ENCODE measurements at places on chromosomes 3 and 15.

- DNase-seq: no peak
These were observed 43.0 kb upstream of the FGF7 start for GRCh38 chr15:49379996-49380395.

GRCh38 chr3:195250473-195251251 is 20.3 kb downstream of the XXYLT1 start:
- no peak for DNase-seq

DNA sequence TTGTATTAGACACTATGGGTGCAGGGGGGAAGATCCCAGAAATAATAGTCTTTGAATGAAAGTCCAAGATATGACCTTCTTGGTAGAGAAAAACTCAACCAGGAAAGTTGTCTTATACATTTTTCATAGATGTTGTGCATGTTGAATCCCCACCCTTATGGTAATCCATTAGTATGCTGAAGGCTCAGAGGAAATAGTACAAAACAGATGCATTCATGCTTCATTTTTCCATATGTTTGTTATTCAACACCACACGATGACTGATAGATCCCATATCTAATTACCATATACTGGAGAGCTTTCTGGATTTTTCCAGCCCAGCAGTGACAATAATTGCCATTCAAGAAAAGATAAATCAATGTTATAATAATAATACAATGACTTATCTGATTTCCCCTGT is 487.4 kb downstream of the FGF12 start:
- DNase-seq: no peak

DNA sequence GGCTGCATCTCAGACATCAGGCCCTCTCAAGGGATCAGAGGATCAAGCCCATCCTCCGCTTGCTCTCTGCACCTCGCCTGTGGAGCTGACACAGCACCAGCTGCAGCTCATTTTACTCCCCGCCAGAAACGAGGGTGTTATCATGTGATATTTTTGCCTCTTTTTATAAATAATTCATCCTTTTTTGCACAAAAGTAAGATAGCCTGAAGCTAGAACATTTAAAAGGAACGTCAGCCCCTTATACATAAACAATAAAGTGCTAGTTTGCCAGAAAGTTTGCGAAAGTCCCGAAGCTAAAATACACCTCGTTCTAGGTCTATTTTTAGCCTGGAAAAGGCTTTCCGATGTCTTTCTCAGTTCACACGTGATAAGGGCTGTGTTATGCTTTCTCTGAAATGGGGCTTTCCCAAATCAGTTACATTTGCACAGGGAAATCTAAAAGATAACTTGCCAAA is 9.6 kb upstream of the FAM174B start:
- DNase-seq: no peak

- no peak for DNase-seq
These were observed 487.2 kb upstream of the FRG2C start for GRCh38 chr3:75176937-75177336.

DNA sequence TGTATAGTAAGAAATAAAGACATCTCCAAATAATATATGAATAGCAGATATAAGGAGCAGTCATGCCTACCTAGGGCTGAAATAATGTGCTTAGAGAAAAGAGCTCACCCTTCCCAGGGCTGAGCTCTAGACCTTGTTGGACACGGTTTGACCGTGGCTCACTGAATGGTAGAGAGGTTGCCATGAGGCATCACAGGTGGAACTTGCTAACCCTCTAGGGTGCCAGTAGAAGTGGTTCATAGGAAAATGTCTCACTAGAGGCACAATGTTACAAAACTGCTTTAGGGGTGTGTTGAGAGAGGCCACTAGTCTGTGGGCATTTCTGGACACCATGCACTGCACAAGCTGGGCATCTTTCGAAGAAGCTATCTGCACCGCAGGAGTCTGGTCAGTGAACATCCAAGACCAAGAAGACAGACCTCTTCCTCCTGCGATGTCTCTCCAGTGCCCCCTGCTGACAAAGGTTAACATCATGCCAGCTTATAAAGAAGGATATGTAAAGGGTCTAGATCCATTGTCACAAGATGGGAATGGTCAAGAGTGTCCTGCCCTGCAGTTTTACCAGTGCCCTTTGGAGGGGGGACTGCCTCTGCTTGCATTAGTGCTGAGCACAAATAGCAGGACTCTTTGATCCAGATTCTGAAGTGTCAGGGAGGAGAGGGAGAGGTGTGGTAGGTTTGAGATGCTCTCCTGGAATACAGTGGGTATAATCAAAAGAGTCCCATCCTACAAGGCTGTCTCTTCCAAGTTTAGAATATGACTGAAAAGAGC is 266.8 kb downstream of the ZNF385D start:
- no peak for DNase-seq

DNA sequence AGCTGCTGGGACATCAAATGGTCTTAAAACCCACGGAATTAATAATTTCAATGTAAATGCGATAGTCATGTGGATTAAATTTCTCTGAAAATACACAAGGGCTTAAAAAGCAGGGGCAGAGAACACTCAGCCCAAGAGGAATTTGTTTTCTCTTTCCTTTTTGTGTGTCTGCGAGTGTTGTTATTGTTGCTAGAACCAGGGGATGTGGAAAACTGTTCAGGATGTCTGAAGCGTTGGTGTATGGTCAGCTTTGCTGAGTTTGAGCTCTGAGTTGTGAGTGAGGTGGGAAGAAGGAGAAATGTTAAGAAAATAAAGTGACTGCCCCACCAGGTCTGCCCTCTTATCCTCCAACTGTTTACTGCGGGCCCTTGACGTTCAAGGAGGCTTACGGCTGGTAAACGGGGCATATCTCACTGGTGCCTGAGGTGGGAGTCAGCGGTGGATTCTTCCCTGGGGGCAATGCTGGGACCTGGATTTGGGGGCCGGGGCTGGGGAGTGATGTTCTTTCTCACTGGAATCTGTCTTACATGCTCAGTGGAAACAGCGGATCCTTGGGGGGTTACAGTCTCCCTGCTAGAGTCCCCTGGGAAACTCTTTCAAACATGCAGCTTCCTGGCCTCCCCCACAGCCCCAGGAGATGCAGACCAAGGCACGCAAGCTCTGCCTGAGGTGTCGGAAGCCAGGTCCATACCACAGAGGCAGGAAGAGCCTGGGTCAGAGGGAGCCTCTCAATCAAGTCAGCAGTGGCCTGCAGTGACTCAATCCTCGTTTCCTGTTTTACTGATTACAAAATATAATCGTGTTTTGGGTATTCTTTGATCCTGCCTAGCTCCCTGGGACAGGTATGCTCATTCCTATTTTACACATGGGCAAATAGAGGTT is 41.8 kb downstream of the ITGA11 start:
- no peak for DNase-seq

DNA sequence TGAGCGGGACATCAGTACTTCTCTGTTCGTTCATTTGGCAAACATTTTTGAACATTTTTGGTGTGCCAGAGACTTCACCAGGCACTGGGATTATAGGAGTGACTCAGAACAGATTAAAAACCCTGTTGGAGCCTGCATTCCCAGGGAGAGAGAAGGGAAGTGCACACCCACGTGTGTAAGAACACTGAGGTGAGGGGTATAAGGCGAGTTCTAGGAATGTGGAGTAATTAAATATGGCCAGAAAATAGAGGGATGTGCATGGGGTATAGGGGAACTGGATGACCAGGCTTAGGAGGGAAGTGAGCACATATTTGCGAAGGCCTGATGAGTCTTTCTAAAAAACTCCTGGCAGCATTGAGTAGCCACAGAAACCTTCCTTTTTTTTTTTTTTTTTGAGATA is 401.2 kb upstream of the C2CD4B start:
- DNase-seq: no peak

GRCh38 chr15:29919380-29919881 is 97.2 kb upstream of the TJP1 start:
- no peak for DNase-seq

- no peak for DNase-seq
These were observed 7.0 kb downstream of the MAPKAPK3 start for GRCh38 chr3:50623840-50624474.

DNA sequence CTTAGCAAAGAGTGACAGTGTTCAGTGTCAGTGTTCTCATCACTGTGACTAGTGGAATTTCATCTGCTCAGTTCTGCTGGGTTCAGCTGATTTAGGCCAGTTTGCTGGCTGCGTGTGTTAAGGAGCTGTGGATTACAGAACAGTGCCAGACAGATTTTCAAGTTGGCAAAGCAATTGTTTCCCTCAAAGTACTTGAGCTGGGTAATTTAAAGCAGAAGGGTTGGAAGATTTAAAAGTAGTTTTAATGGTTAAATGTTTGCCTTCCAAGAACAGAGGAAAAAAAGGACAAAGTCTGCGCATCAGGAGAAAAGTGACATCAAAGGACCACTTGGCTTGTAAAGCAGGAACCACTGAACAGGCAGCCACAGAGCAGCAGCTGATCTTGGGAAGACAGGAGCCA is 8.7 kb downstream of the ESYT3 start:
- no peak for DNase-seq

DNA sequence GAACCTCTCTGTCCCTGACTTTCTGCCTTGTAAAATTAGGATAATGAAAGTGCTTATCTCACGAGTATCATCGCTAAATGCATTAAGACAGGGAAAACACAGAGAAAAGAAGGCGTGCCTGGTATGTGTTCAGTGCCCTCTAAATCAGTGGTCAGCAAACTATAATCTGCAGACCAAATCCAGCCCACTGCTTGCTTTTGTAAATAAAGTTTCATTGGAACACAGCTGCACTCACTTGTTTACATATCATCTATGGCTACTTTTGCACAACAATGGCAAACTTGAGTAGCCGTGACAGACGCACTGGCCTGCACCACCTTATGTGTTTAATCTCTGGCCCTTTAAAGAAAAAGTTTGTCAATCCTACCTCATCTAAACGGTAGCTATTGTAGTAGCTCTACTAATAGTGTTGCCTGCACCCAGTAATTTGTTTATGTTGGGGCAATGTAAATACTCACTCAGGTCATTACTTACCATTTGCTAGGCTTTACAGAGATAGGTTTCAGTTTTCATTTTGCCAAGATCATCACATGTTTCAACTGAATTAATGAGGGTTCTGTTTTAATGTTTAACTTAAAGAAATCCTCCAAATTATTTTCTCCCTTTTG is 229.4 kb downstream of the FEZF2 start:
- DNase-seq: no peak

GRCh38 chr3:55423782-55424181 is 63.3 kb downstream of the WNT5A start:
- no peak for DNase-seq

GRCh38 chr3:70728311-70728710 is 415.9 kb upstream of the MDFIC2 start:
- no peak for DNase-seq

DNA sequence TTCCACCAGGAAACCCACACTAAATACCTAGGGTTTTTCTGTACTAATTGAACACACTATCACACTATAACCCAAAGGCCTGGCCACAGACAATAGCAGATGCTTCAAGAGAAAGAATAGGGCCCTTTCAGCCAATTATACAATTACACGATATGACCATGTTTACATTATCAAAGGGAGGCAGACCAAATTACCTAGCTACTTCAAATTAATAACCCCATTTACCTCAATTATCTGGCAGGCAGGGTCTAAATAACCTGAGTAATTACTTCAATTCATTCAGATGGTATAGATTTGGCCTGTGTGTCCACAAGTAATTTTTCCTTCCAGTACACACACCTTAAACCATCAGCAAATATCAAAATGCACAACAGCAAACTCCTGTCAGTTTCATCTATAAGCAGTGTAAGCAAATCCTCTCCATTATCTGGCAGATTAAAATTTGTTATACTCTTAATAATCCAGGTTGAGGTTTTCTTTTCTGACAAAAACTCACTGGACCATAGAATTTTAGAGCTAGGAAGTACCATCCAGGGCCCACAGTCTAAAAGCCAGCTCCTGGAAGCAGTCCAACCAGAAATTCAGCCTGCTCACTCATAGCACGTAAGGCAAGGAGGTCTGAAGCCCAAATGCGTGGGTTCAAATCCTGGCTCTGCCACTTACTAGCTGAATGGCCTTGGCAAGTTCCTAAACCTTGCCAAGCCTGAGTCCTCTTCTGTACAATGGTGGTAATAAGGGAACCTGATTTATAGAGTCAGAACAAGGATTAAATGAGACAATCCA is 51.8 kb downstream of the RFTN1 start:
- no peak for DNase-seq

DNA sequence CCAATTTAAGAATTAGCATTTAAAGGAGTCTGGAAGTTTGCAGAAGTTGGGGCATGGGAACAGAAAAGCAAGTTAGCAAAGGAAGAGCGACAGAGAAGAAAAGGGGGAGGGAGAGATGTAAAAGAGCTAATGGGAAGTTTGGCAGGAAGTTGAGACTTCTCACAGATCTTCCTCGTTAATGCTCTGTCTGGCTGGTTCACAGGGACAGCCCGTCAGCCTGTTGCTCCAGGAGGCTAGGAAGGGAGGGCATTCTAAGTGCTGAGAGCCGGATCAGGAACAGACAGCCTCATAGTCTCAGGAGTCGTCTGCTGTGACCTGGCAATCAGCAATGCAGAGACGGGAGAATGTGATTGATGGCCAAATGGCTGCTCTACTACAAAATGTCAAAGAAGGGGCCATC is 150.3 kb downstream of the AGBL1 start:
- DNase-seq: no peak

DNA sequence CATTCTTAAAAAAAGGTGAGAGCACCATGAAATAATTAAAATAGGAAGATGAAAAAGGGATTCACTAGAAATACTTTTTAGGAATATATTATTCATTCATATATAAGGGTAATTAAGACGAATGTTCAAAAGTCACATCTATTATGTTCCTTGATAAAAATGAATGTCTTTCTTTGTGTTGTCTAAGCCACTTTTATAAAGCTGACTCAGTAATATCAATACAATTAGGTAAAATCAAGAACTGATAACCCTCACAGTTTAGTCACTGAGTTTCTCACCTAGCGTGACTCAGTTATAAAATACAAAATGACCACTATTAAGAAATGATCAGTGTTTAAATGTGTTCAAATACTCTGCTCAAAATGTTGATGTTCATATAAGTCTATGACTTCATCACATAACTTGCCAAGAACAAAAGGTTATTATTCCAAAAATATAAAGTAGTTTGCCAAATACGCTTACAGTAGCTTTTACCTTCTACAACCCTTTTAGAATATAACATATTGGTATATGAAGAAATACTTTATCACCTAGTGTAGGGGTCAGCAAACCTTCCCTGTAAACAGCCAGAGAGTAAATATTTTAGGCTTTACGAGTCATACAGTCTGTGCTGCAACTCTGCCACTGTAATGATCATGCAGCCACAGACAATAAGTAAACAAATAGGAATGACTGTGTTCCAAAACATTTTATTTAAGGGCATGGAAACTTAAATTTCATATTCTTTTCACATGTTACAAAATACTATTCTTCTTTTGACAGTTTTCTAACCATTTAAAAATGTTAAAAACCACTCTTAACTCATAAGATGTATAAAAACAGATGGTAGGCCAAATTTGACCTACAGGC is 369.8 kb downstream of the TBC1D5 start:
- no peak for DNase-seq

- no peak for DNase-seq
These were observed 195.1 kb downstream of the EPHA6 start for GRCh38 chr3:97009427-97010019.

- DNase-seq: no peak
These were observed 39.3 kb downstream of the EDEM1 start for GRCh38 chr3:5226783-5227182.
